ENCODE measurements at places on chromosomes 7 and 10. TPM values are rescaled to one million over a fixed set of nuclear protein-coding genes. Genes with fewer than 3 reads are reported as not detected.

The SLC18A3 gene
- 0.09 TPM for polyA plus RNA-seq

The SPACDR gene
- polyA plus RNA-seq, result not detected

The REEP3 gene
- polyA plus RNA-seq, result 47.2 TPM

The SLC39A12 gene
- polyA plus RNA-seq, result not detected

The STN1 gene
- polyA plus RNA-seq, result 6.7 TPM

The OR13A1 gene
- polyA plus RNA-seq, result 0.21 TPM

The H2BK1 gene
- not detected for polyA plus RNA-seq

The NXPH1 gene
- 0.45 TPM for polyA plus RNA-seq

The UPK3B gene
- 3.8 TPM for polyA plus RNA-seq

The HTRA1 gene
- 12.2 TPM for polyA plus RNA-seq

The C10orf67 gene
- polyA plus RNA-seq, result 0.16 TPM

The DNAJC12 gene
- 5.7 TPM for polyA plus RNA-seq

The PLEKHS1 gene
- not detected for polyA plus RNA-seq

The DYNC1I1 gene
- 1.9 TPM for polyA plus RNA-seq

The FFAR4 gene
- polyA plus RNA-seq, result 0.06 TPM

Data from GM23338 (cell line).